ENCODE measurements at places on chromosomes 7 and 10.

- H3K4me1 ChIP-seq: peaks cover 2% of the 10 kb centered on the region
- no peaks in the 10 kb centered on the region for H3K36me3 ChIP-seq
- H3K4me3 ChIP-seq: no peak overlapping the region
- DNase-seq: no peak
- H3K27me3 ChIP-seq: no peaks in the 10 kb centered on the region
Observed at GRCh38 chr10:130954326-130954905, 357.1 kb downstream of the TCERG1L start.

DNA sequence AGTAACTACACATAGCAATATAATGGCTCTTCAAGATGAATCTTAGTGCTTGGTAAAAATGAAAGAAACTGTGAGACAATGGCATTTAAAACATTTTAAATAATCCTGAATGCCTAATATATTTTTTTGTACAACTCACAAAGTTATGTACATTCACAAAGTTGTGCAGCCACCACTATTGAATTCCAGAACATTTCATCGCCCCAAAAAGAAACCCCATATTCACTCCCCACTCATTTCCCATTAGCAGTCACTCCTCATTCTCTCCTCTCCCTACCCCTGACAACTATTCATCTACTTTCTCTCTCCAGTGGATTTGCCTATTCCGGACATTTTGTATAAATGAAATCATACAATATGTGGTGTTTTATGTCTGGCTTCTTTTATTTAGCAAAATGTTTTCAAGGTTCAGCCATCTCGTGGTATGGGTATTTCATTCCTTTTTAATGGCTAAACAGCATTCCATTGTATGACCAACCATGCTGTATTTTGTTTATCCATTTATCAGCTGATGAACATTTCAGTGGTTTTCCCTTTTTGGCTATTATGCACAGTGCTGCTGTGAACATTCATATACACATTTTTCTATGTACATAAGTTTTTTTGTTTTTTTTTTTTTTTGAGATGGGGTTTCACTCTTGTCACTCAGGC lies 34.7 kb downstream of the ENTPD7 start:
- no peaks in the 10 kb centered on the region for H3K27me3 ChIP-seq
- no peak overlapping the region for H3K27ac ChIP-seq
- H3K36me3 ChIP-seq: no peaks in the 10 kb centered on the region

GRCh38 chr10:49735848-49736563 lies 26.1 kb downstream of the OGDHL start:
- H3K4me3 ChIP-seq: no peak overlapping the region
- DNase-seq: no peak
- no peaks in the 10 kb centered on the region for H3K36me3 ChIP-seq
- H3K4me1 ChIP-seq: no peaks in the 10 kb centered on the region
- no peaks in the 10 kb centered on the region for H3K27me3 ChIP-seq
- no peak overlapping the region for H3K27ac ChIP-seq

DNA sequence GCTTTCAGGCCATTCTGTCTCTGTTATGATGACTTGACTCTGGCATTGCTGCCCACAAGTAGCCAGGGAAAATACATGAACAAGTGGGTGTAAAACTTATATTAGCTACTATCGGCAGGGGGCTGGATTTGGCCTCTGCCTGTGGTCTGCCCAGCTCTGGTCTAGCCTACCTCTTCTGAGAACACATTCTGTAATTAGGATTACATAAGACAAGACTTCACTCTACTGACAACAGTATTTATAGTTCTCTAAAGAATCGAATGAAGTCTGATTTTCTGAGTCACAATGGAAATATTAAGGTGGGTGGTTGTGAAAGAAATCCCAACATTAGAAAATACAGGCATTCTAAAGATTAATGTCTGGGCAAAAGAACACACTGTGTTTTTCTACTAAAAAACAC lies 55.5 kb downstream of the DLD start:
- no peak overlapping the region for H3K4me3 ChIP-seq
- no peak for DNase-seq
- H3K27ac ChIP-seq: no peak overlapping the region
- no peaks in the 10 kb centered on the region for H3K36me3 ChIP-seq
- H3K4me1 ChIP-seq: no peaks in the 10 kb centered on the region
- H3K27me3 ChIP-seq: no peaks in the 10 kb centered on the region

DNA sequence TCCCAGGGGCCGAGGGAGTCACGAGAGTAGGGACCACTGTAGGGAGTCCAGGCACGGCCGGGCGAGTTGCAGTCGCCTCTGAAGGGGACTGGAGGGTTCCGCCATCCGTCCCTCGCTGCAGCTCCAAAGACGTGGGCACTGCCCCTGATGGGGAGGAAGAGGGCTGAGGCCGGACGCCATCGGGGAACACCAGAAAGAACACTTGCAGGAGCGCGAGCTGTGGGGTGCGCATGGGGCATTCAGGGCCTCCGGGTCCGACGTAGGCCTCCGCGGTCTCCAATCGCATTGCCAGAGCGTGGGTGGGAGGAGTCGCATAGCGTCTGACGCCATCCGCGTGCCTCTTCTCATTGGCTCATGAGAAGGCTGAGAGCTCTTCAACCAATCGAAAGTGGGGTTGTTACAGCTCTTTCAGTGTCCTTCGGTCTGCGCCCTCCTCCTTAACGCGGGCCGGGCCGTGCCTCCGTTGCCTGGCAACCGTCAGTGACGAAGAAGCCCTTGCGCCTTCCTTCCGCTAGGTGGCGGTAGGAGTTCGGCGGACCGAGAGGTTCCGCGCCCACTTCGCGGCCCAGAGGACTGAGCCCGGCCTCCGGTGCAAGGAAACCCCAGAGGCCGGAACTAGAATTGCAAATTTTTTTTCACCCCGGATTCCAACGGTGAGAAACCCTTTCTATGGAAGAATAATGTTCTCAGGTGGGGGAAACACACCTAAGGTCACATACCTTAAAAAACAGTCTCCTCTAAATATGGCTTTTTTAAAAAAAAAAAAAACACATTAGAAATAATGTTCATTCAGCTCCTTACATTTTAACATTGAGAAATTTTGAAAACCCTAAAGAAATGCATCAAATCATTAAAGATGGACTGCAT lies at the start of gene TCTN3:
TCTN3 (minus strand) TSS at position 260 of the 867 bp plus-strand sequence; CDS start at position 232, 28 bp downstream.
- H3K4me3 ChIP-seq: peak within 1 kb of the TSS; percentile 87
- H3K27ac ChIP-seq: no peak within 1 kb of the TSS
- peaks cover 16% of the 10 kb centered on the region for H3K4me1 ChIP-seq
- DNase-seq: peak; percentile 98
- no peaks in the 10 kb centered on the region for H3K27me3 ChIP-seq

DNA sequence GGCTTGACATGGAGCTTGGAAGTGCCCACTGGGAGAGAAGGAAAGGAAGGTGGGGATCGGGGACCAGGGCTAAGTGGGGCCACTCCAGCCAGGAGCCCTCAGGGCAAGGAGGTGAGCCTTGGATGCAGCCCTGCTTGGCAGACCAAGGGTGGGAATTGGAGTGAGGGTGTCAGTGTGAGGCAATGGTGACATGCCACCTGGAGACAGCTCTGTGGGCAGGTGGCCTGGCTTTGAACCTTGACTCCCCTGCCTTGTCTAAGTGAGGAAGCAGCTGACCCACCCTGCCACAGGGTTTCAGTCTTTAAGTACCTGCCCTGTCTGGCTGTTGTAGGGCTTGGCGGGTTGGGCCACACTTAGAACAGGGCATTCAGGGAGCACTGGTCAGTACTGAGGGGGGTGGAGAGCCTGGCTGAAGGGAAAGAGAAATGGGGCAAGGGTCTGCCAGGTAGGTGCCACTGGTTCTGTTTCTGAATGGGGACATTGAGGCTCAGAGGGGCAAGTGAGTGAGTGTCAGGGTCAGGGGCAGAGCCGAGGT lies 4.8 kb downstream of the RAMP3 start:
- no peak overlapping the region for H3K4me3 ChIP-seq
- no peak overlapping the region for H3K27ac ChIP-seq
- no peaks in the 10 kb centered on the region for H3K4me1 ChIP-seq
- H3K36me3 ChIP-seq: no peaks in the 10 kb centered on the region

All from Karpas-422 (cell line).